ENCODE measurements at places on chromosomes 4 and X. TPM values are rescaled to one million over a fixed set of nuclear protein-coding genes. Genes with fewer than 3 reads are reported as not detected.

- no peak for DNase-seq
- H3K4me3 ChIP-seq, result no peak overlapping the region
- no peak overlapping the region for H3K27ac ChIP-seq
- no peaks in the 10 kb centered on the region for H3K36me3 ChIP-seq
- no peaks in the 10 kb centered on the region for H3K4me1 ChIP-seq
Measured at GRCh38 chrX:67523932-67524331, 19.9 kb upstream of the AR start.

GRCh38 chr4:88396681-88397080 is 18.0 kb downstream of the HERC6 start:
- H3K27ac ChIP-seq, result no peak overlapping the region
- no peaks in the 10 kb centered on the region for H3K4me1 ChIP-seq
- peaks cover 17% of the 10 kb centered on the region for H3K36me3 ChIP-seq
- no peaks in the 10 kb centered on the region for H3K27me3 ChIP-seq
- no peak overlapping the region for H3K4me3 ChIP-seq

GRCh38 chr4:183860731-183861130 is 44.4 kb upstream of the STOX2 start:
- H3K27me3 ChIP-seq, result peaks cover 7% of the 10 kb centered on the region
- H3K4me3 ChIP-seq, result no peak overlapping the region
- no peak for DNase-seq
- no peaks in the 10 kb centered on the region for H3K4me1 ChIP-seq
- no peaks in the 10 kb centered on the region for H3K36me3 ChIP-seq

The DUSP21 gene
- total RNA-seq, result not detected

DNA sequence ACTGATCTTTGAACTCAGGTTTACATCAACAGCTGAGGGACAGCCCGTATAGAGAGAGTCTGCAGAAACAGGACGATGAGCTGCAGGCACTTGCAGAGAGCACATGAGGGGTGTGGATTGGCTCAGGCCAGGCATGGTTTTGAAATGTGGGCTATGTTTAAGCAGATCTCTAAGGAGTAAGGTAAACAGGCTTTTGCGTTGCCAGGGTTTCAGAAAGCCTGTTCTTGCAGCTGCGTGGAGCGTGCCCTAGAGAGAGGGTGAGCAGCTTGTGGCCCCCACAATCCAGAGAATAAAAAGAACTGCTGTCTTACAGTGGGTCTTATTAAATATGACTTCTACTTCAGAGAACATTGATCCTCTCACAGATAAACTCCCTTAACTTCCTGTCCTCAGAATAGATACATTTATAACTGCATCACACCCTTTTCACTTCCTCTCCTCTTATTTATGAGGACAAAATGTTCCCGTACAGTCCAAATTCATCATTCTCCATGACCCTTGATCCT is 64.1 kb downstream of the TMA16 start:
- peaks cover 1% of the 10 kb centered on the region for H3K27me3 ChIP-seq
- H3K4me1 ChIP-seq, result peaks cover 21% of the 10 kb centered on the region
- DNase-seq, result no peak
- H3K36me3 ChIP-seq, result no peaks in the 10 kb centered on the region
- H3K27ac ChIP-seq, result no peak overlapping the region

The SLC39A8 gene
- 136 TPM for total RNA-seq

The HTT gene
- 65.3 TPM for total RNA-seq

The HERC3 gene
- total RNA-seq, result 22.1 TPM

DNA sequence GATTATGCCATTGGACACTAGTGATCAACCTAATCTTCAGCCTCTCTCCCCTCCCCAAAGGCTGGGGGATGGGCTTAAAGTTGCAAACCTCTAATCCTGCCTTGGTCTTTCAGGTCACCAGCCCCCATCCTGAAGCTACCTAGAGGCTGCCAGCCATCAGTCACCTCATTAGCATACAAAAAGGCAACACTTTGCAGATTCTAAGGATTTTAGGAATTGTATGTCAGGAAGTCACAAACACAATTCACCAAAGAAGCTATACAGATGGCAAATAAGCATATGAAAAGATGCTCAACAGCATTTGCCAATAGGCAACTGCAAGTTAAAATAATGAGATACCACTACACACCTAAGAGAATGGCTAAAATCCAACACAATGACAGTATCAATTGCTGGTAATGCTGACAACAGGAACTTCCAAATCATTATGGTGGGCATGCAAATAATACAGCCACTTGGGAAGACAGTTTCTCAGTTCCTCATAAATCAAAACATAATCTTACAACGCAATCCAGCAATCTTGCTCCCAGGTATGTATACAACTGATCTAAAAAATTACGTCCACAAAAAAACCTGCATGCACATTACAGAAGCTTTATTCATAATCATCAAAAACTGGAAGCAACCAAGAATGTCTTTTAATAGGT is 9.0 kb upstream of the PIM2 start:
- peaks cover 16% of the 10 kb centered on the region for H3K4me1 ChIP-seq
- no peak overlapping the region for H3K27ac ChIP-seq
- no peak overlapping the region for H3K4me3 ChIP-seq
- H3K36me3 ChIP-seq, result peaks cover 49% of the 10 kb centered on the region
- DNase-seq, result no peak
- H3K27me3 ChIP-seq, result no peaks in the 10 kb centered on the region

The ZXDA gene
- total RNA-seq, result 3.9 TPM

- H3K4me3 ChIP-seq, result no peak overlapping the region
- no peaks in the 10 kb centered on the region for H3K27me3 ChIP-seq
- no peak for DNase-seq
- no peaks in the 10 kb centered on the region for H3K4me1 ChIP-seq
- H3K27ac ChIP-seq, result no peak overlapping the region
- H3K36me3 ChIP-seq, result no peaks in the 10 kb centered on the region
Measured at GRCh38 chr4:138014590-138015288, 227.4 kb downstream of the SLC7A11 start.

- peaks cover 11% of the 10 kb centered on the region for H3K4me1 ChIP-seq
- H3K36me3 ChIP-seq, result no peaks in the 10 kb centered on the region
Measured at GRCh38 chr4:3071811-3072210, 2.5 kb downstream of the HTT-AS start.

DNA sequence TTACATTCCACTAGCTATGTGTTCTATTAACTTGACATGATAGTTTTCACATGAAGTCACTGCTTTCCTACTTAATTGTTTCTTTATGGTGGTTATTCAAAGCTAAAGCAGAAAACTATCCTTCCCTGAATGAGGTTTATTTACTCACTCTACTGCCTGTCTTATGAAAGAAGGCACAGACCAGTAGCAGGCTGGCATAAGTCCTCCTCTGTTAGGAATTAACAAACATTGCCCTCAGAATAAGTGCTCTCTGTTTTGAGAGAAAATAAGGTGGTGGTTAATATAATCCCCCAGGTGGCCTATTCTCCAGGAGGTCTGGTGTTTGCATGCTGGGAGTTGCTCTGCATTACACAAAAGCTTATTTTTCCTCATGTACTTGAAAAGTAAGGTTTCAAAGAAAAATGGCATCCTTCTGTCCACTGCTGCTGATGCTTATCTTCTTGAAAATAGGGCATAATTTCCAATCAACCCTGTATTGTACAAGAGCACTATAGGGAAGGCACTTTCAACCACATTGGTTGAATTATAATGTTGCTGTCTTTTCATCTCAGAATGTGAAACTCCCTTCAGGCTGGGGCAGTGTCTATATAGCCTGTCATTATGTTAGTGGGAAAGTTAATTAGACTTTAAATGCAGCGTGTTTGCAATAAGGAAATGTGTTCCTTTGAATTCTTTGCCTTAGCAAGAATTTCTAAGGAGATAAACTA is 119.7 kb upstream of the TBC1D9 start:
- H3K36me3 ChIP-seq, result no peaks in the 10 kb centered on the region
- peaks cover 13% of the 10 kb centered on the region for H3K27me3 ChIP-seq
- no peaks in the 10 kb centered on the region for H3K4me1 ChIP-seq
- DNase-seq, result no peak
- H3K27ac ChIP-seq, result no peak overlapping the region
- no peak overlapping the region for H3K4me3 ChIP-seq

DNA sequence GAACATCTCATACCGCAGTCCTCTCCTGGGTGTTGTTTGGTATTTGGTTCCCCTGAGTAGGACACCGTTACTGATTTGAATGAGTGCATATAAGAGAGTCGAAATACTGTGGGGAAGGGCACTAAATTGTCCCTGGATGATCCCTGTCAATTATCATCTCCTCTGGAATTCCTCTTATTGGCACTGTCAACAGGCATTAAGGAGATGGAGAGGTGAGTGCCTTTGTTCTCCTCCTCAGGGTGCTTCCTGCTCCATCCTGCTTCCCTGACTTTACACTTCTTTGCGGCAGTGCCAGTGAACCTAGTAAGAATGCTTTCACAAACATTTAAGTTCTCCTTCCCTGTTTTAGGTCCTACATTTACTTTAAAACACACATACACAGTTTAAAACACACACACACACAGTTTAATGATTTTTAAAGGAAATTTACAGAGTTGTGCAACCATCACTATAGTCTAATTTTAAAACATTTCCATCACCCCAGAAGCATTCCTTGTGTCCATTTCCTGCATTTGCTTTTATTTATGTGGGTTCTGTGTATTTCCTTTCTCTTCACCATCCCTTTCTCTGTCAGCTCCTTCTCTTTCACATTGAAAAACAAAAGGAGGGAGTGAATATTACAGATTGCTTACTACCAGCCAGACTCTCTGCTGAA is 20.9 kb upstream of the ZRSR2 start:
- H3K27ac ChIP-seq, result no peak overlapping the region
- H3K36me3 ChIP-seq, result peaks cover 27% of the 10 kb centered on the region
- no peak for DNase-seq
- H3K27me3 ChIP-seq, result no peaks in the 10 kb centered on the region

DNA sequence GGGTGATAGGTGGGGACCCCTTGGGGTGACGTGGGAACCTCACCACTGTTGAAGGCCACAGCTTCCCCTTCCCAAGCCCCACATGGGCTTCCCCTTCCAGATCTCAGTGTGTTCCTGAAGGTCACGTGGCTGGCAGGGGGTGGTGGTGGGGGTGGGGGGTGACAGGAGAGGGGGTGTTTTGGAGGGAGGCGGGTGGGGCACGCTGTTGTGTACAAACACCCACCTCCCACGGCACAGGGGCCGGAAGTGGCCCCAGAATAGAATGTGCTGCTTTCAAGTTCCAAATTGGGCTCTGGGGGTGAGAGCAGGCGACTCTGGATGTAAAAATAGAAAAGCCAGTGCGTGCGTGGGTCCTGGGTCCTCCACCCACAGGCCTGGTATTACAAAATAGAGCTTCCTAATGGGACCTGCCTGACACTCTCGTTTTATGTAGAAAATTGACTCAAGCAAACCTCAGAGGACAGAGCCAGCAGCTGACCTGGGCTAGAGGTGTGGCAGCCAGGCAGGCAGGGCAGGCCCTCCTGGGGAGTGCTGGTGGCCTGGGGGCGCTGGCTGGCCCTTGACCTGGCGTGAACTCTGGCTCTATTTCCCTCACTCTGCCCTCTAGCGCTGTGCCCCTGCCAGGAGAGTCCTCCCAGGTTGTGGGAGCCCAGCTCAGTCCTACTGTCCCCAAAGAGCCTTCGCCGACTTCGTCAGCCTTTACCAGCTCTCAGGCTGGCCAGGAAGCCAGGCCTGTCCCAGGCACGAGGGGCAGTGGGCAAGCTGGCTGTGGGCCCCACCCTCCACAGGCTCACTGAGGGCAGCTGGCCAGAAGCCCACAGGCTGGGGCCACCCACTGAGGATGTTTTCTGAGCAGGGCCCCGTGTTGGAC is 5.4 kb upstream of the SH3BP2 start:
- no peak for DNase-seq
- no peak overlapping the region for H3K4me3 ChIP-seq
- peak overlapping the region; percentile 82 for H3K27ac ChIP-seq
- H3K36me3 ChIP-seq, result no peaks in the 10 kb centered on the region
- peaks cover 25% of the 10 kb centered on the region for H3K4me1 ChIP-seq
- peaks cover 2% of the 10 kb centered on the region for H3K27me3 ChIP-seq

- no peak for DNase-seq
- H3K27me3 ChIP-seq, result peaks cover 2% of the 10 kb centered on the region
- H3K27ac ChIP-seq, result no peak overlapping the region
- no peak overlapping the region for H3K4me3 ChIP-seq
- H3K4me1 ChIP-seq, result no peaks in the 10 kb centered on the region
Measured at GRCh38 chrX:123755107-123755506, 22.3 kb upstream of the THOC2 start.

GRCh38 chr4:113762186-113763028 is 869 bp upstream of the CAMK2D start:
- H3K36me3 ChIP-seq, result peaks cover 28% of the 10 kb centered on the region
- H3K4me1 ChIP-seq, result peaks cover 45% of the 10 kb centered on the region
- H3K27ac ChIP-seq, result peak overlapping the region; percentile 92
- peak overlapping the region; percentile 85 for H3K4me3 ChIP-seq

The IL13RA2 gene
- total RNA-seq, result not detected

The MAGED4B gene
- 0.73 TPM for total RNA-seq

DNA sequence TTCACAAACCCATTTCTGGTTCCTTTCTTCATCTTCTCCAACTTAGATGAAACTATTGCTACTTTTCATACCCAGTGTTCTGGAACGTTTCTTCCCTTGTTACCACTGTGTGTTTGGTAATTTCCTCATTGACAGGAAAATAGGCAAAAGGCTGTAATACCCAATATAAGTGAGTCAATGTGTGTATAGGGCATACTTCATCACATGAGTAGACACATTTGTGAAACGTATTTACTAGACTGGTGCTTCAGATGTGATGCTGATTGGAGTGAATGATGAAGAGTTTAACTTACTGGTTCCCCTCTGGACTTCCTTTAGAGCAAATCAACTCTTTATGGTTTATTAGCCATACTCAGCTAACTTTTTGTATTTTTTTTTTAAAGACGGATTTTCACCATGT is 195.1 kb upstream of the ATP6AP2 start:
- H3K27ac ChIP-seq, result no peak overlapping the region
- H3K27me3 ChIP-seq, result no peaks in the 10 kb centered on the region

DNA sequence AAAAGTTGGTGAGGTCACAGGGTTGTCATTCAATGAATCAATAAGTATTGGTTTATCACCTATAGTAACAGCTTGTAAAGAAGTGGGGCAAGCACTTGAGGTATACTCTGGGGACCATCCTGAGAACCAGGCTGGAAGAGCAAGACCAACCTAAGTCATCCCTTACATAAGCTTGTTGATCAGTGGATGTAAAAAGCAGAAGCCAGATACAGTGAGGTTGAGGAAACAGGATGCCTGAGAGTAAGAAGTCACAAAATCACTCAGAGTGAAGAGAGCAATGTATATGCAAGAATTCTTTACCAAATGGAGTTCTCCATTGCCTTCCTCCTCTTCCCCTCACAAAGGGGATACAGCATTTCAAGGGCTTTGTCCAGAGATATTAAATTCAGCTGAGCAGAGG is 76.3 kb upstream of the PACRGL start:
- no peaks in the 10 kb centered on the region for H3K4me1 ChIP-seq
- H3K27me3 ChIP-seq, result peaks cover 2% of the 10 kb centered on the region
- no peak overlapping the region for H3K4me3 ChIP-seq
- H3K36me3 ChIP-seq, result no peaks in the 10 kb centered on the region
- no peak overlapping the region for H3K27ac ChIP-seq

- no peaks in the 10 kb centered on the region for H3K36me3 ChIP-seq
- H3K27me3 ChIP-seq, result peaks cover 22% of the 10 kb centered on the region
- no peak overlapping the region for H3K27ac ChIP-seq
- H3K4me1 ChIP-seq, result peaks cover 3% of the 10 kb centered on the region
Measured at GRCh38 chr4:152209772-152210493, 326.0 kb downstream of the FBXW7 start.

GRCh38 chrX:47644557-47645091 is 5.7 kb downstream of the ELK1 start:
- H3K4me3 ChIP-seq, result no peak overlapping the region
- H3K27ac ChIP-seq, result peak overlapping the region; percentile 63
- peaks cover 35% of the 10 kb centered on the region for H3K4me1 ChIP-seq
- DNase-seq, result no peak
- no peaks in the 10 kb centered on the region for H3K27me3 ChIP-seq
- H3K36me3 ChIP-seq, result peaks cover 75% of the 10 kb centered on the region

The NHS gene
- total RNA-seq, result 3.8 TPM

GRCh38 chr4:25948051-25948450 is 34.0 kb downstream of the SMIM20 start:
- H3K4me3 ChIP-seq, result no peak overlapping the region
- no peak for DNase-seq
- H3K27me3 ChIP-seq, result peaks cover 12% of the 10 kb centered on the region
- H3K36me3 ChIP-seq, result no peaks in the 10 kb centered on the region

The CT47B1 gene
- total RNA-seq, result not detected
